Right lobe of liver (tissue), 6 donors: ENCODE measurements at places on chromosomes 16 and 17.

DNA sequence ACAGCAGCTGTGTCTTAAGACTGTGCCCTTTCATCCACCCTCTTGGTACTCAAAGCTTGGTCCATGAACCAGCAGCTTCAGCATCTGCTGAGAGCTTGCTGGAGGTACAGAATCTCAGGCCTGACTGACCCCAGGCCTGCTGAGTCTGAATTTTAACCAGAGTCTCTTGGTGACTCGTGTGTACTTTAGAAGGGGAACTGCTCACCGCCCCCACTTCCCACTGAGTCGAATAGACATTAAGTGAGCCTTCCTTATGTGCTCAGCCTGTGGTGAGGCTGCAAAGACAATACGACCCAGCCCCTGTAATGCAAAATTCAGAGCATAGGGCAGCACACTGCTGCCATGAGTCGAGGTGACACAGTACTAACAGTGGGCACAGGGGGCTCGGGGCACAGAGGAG is 662.8 kb downstream of the WWOX start:
- no peak for DNase-seq

- no peak for DNase-seq
Measured at GRCh38 chr17:9566067-9566466, 9.6 kb downstream of the STX8 start.

GRCh38 chr16:795580-796229 is 4.8 kb downstream of the GNG13 start:
- DNase-seq = no peak

DNA sequence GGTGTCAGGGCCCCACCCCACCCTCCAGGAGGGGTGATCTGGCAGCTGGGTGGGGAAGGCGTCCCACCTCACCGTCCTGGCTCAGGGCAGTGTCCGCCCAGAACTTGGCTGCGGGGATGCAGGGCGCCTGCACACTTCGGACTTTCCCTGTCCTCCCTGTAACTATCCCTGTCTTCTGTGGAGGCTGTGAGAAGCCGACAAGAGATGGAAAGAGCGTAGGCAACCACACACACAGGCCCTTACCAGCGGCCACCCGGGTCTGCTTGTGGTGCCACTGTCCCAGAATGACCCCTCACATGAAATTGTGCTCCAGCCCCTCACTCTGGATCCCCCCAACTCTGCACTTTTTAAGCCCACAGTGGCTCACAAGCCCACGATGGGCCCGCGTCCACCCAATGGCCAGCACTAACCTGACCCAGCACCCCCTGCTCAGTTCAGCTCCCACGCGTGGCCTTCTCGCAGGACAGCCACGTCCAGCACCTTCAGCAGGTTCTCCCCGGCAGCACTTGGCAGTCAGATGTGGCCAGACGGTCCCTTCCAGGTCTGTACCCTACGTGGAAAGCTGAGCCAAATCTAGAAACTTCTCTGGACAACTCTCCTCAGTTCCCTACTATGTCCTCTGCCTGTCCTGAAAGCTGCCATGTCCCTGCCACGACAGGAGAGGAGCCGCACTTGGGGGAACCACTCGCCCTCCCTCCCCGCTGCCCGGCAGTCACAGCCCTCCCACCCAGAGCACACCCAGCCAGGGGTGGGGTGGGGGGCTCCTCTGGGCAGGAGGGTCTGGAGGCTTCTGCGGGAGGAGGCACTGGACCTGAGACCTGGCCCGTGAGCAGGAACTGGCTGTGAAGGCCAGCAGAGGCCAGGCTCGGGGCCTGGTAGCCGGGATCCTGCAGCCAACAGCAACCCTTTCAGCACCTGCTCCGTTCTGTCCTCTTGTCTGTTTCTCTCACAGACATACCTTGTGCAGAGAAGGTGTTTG is 38.0 kb downstream of the PEMT start:
- no peak for DNase-seq

DNA sequence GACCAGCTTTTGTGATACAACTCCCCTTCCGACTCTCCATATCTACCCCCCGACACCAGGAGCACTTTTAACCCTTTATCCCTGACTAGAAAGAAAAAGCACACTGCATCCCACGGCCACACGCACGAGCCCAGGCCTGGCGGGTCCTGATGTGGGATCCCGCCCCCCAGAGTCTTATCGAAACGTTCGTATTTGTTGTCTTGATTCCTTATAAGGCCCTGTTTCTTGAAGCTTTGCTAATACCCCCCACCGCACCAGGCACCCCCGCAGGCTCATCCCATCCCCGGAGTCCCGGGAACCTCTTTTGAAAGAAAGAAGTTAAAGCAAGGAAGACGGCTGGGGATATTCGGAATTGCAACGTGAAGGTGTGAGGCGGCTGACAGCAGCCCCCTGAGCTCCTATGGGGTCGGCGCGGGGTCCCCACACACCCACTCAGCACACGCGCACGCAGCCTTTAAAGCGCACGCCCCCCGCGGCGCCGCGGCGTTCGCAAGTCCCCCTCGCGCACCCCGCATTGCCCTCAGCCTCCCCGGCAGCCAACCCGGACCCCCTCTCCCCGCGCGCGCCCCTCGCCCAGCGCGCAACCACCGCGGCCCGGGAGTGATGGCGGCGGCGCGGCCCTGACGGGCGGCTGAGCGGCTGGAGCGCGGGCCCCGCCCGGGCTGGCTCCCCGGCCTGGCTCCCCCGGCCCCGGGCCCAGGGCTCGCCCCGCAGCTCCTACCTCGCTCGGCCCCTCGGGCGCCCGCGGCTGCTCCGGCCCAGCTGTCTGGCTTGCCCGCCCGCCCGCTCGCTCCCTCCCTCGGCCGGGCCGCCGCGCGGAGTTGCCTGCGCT is 448 bp downstream of the STAT5B start:
- DNase-seq = no peak
